Liver (tissue), 10 donors: ENCODE measurements at places on chromosomes 7 and 10. TPM values are rescaled to one million over a fixed set of nuclear protein-coding genes. Genes with fewer than 3 reads are reported as not detected.

DNA sequence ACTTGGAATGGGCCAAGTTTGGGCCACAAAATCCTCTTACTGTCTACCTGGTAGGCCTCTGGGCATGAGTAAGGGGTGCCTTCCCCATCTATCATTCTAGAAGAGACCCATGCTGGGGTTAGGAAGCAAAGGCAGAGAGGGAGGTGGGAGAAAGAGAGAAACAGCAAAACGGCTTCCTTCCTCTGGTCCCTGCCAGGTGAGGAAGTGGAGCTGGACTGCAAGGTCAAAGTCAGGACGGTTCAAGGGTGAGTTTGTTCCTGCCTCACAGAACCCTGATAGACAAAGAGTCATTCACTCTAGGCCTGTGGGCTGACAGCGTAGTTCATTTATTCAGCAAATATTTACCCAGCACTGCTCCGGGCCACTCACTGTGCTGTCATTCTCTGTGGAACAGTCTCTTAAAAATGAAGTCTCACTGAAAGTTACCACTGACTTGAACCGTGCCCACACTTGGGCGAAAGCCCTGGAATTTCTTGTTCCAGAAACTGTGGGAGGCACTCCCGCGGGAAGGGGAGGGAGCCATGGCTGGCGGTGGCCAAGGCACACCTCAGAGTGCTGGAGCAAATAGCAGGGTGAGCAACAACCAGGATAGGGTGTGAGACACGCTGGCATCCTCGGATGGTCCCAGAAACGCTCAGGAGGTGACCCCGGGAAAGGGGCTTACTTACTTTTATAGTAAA, 26.2 kb upstream of the ECHDC3 start:
- H3K36me3 ChIP-seq = no peaks in the 10 kb centered on the region
- peak; percentile 41 for DNase-seq
- peaks cover 26% of the 10 kb centered on the region for H3K4me1 ChIP-seq
- no peak overlapping the region for H3K4me3 ChIP-seq
- no peaks in the 10 kb centered on the region for H3K27me3 ChIP-seq

Gene SLC16A9
- total RNA-seq = 0.59 TPM

DNA sequence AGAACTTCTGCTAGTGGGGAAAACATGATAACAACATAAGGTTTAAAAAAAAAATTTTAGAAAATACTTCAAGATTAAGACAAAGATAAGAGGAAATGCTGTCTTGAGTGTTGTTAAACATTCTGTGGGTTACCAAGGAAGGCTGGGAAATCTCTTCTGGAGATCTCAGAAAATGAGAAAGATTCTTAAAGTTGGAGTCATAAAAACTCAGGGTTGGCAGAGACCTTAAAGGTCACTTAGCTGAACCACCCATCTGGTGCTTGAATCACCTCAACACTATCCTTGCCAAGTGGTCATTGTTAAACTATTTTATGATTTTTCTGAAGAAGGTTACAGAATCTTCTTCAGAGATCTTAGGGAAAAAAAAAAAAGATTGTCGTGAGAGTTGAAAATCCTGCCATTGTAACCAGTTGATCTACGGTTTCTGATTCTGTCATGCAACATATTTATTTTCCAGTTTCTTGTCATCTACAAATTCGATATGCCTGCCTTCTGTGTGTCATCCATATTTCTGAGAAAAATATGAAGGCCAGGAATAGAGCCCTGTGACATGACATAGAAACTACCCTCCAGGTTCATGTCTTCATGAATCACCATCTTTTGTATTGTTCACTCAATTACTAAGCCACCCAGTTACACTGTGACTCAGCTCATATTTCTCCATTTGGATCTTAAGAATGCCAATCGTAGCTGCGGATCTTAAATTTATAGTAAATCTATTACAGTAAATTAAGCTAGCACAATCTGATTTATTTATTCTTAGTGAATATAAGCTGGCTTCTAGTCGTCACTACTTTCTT, 179.2 kb downstream of the ST7 start:
- DNase-seq = no peak
- no peaks in the 10 kb centered on the region for H3K4me1 ChIP-seq
- no peak overlapping the region for H3K27ac ChIP-seq

Gene OR13A1
- 0.05 TPM for total RNA-seq

- H3K27ac ChIP-seq = no peak overlapping the region
- H3K27me3 ChIP-seq = no peaks in the 10 kb centered on the region
- no peaks in the 10 kb centered on the region for H3K36me3 ChIP-seq
- no peak for DNase-seq
- no peaks in the 10 kb centered on the region for H3K4me1 ChIP-seq
- H3K4me3 ChIP-seq = no peak overlapping the region
These were observed 49.6 kb downstream of the ABCB5 start for GRCh38 chr7:20665096-20665495.

GRCh38 chr7:36761835-36762234, 37.5 kb upstream of the AOAH start:
- no peaks in the 10 kb centered on the region for H3K36me3 ChIP-seq
- H3K4me3 ChIP-seq = no peak overlapping the region
- peaks cover 17% of the 10 kb centered on the region for H3K4me1 ChIP-seq
- no peak for DNase-seq

DNA sequence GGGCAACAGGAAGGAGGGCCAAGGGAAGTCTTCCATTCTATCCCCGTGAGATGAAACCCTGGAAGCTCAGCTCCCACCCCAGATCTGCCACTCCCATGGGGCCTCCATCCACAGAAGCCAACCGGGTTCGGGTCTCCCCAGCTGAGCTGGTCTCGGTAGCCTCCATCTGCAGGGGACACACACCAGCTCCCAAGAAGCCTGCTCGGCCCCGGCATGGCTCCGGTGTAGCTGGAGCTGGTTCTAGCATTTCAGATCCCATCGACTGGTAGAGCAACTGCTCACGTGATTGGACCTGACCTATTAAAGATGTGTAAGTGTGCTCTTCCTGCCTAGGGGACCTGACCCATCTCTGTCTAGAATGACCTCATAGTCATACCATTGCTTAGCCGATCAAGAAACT, 138.0 kb downstream of the PRKAG2 start:
- no peak for DNase-seq
- H3K4me1 ChIP-seq = peaks cover 14% of the 10 kb centered on the region
- no peaks in the 10 kb centered on the region for H3K36me3 ChIP-seq
- H3K27me3 ChIP-seq = no peaks in the 10 kb centered on the region
- H3K4me3 ChIP-seq = no peak overlapping the region
- H3K27ac ChIP-seq = no peak overlapping the region

DNA sequence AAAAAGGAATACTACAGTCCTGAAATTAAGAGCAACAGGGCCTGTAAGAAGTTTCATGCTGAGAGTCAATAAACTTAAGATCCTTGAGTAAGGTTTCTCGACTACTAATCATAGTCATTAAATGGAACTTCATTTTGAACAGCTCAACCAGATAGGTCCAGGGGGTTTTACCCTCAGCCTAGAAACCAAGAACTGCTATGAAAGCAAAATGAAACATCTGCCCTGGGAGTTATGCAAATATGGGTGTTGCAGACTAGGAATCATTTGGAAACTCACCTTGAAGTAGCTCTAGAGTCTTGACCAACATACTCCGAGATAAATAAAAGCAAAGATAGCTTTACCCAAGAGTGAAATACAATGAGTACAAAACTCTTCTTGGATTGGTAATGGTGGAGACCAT, 128.0 kb downstream of the HGF start:
- H3K4me1 ChIP-seq = no peaks in the 10 kb centered on the region
- no peak for DNase-seq
- no peak overlapping the region for H3K4me3 ChIP-seq
- H3K27me3 ChIP-seq = no peaks in the 10 kb centered on the region
- no peaks in the 10 kb centered on the region for H3K36me3 ChIP-seq

Gene FMC1
- 11.1 TPM for total RNA-seq

- H3K27me3 ChIP-seq = no peaks in the 10 kb centered on the region
- H3K4me3 ChIP-seq = no peak overlapping the region
- peaks cover 6% of the 10 kb centered on the region for H3K4me1 ChIP-seq
- no peak overlapping the region for H3K27ac ChIP-seq
These were observed 5.5 kb downstream of the ADCK2 start for GRCh38 chr7:140678081-140678815.

DNA sequence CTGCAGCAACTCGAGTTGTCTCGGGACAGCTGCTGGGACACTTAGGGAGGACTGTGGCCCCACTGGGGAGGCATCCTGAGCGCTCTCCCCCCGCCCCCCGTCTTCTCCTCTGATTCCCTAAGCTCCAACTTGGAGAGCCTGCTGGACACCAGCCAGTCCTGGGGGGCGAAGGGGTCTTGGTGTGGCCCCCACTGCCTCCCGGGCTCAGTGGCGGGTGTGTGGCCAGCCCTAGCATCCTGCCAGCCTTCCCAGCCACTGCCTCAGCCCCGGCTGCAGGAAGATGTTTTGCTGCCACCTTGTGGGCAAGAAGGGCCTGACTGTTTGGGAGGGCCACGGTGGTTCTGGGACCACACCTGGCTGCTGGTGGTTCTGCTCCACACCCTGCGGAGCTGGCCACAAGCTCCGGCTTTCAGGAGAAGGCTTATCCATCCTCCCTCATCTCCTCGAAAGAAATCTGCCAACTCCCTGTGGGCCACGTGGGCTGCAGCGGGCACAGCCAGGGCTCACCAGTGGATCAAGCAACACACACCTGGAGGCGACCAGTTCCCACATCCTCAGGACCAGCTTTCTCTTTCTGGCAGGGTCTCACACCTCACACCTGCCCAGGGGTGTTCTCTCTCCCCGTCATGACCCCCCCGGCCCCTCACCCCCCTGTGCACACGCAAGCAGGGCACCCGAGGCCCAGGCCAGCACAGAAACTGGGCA, 24.8 kb downstream of the AGAP3 start:
- H3K4me1 ChIP-seq = peaks cover 6% of the 10 kb centered on the region
- no peaks in the 10 kb centered on the region for H3K36me3 ChIP-seq

Gene TAS2R5
- 0.51 TPM for total RNA-seq

Gene CTAGE8
- total RNA-seq = 0.92 TPM

- peak overlapping the region; percentile 4 for H3K27ac ChIP-seq
- H3K36me3 ChIP-seq = no peaks in the 10 kb centered on the region
- H3K27me3 ChIP-seq = no peaks in the 10 kb centered on the region
- no peak overlapping the region for H3K4me3 ChIP-seq
- no peak for DNase-seq
These were observed 316.7 kb downstream of the LRRTM3 start for GRCh38 chr10:67242528-67242927.

GRCh38 chr10:4080225-4080805, 295.3 kb upstream of the KLF6 start:
- no peak for DNase-seq
- no peak overlapping the region for H3K27ac ChIP-seq
- no peaks in the 10 kb centered on the region for H3K27me3 ChIP-seq
- peaks cover 3% of the 10 kb centered on the region for H3K4me1 ChIP-seq
- no peaks in the 10 kb centered on the region for H3K36me3 ChIP-seq

DNA sequence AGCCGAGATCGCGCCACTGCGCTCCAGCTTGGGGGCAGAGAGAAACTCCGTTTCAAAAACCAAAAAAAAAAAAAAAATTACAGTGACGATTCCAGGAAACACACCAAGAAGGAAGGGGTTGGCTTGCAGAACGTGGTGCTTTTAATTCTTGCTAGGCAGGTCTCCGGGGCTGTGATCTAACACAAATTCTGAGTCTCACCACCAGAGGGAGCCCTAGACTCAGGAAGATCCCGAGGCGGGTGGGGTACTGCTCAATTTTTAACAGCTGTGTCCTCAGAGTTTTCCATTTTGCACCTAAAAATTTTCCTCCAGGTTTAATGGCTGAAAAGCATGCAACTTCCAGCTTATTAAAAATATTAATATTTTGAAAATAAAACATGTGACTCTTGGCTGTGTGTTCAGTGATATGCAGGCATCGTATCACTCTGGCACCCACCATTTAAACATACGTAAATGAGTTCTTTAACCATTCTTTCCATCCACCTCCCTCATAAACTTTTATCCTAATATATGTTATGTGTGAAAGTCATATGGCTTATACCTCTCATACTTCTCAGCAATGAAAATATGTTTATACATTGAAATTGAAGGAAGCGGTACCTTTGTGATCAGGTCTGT, 26.5 kb upstream of the NUB1 start:
- peak; percentile 70 for DNase-seq
- no peaks in the 10 kb centered on the region for H3K4me1 ChIP-seq
- H3K27ac ChIP-seq = no peak overlapping the region
- no peaks in the 10 kb centered on the region for H3K36me3 ChIP-seq
- H3K4me3 ChIP-seq = no peak overlapping the region

DNA sequence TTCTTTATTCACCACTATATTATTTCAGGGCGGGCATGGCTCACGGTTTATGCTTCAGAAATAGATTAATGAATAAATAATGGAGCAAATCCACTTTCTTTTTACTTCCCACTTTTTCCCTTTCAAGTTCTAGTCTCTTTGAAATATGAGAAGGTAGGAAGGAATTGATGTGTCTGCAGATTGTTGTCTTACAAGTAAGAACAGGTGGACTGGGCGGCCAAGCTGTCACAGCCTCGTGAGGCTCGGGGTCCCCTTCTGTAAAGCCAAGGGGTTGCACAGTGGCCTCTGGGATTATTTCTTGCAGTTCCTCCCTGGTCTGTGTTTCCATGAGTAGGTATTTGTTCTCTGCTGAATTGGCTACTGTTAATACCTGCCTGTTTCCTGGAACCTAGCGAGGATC, 11.2 kb downstream of the VWA2 start:
- DNase-seq = no peak
- H3K27me3 ChIP-seq = no peaks in the 10 kb centered on the region
- no peak overlapping the region for H3K4me3 ChIP-seq

- H3K4me3 ChIP-seq = no peak overlapping the region
- H3K27me3 ChIP-seq = no peaks in the 10 kb centered on the region
- no peak for DNase-seq
- H3K4me1 ChIP-seq = no peaks in the 10 kb centered on the region
- no peaks in the 10 kb centered on the region for H3K36me3 ChIP-seq
- H3K27ac ChIP-seq = no peak overlapping the region
These were observed 214.2 kb downstream of the ANK3 start for GRCh38 chr10:60175441-60175971.

Gene AASS
- total RNA-seq = 95.4 TPM

Gene SLK
- total RNA-seq = 19.5 TPM
